ENCODE measurements at places on chromosomes 7 and 10. TPM values are rescaled to one million over a fixed set of nuclear protein-coding genes. Genes with fewer than 3 reads are reported as not detected.

The CAV2 gene
- total RNA-seq = 168 TPM

The TEX47 gene
- total RNA-seq = not detected

The NPTX2 gene
- total RNA-seq = not detected

The APBB1IP gene
- total RNA-seq = 8.5 TPM

The SPDYE17 gene
- not detected for total RNA-seq

The HOXA10 gene
- total RNA-seq = 8.6 TPM

The CRYGN gene
- not detected for total RNA-seq

The SCART1 gene
- total RNA-seq = 0.19 TPM

The OR2A5 gene
- total RNA-seq = not detected

The GIMAP4 gene
- total RNA-seq = not detected

The CCM2 gene
- 39.4 TPM for total RNA-seq
